ENCODE measurements at places on chromosomes 16 and 17.

GRCh38 chr16:88466175-88466862 is 13.2 kb downstream of the ZFPM1 start:
- DNase-seq: no peak

- no peak for DNase-seq
Measured at GRCh38 chr17:44988044-44988942, 20.2 kb upstream of the C1QL1 start.

- no peak for DNase-seq
Measured at GRCh38 chr17:4425398-4425797, 8.3 kb upstream of the SPNS3 start.

DNA sequence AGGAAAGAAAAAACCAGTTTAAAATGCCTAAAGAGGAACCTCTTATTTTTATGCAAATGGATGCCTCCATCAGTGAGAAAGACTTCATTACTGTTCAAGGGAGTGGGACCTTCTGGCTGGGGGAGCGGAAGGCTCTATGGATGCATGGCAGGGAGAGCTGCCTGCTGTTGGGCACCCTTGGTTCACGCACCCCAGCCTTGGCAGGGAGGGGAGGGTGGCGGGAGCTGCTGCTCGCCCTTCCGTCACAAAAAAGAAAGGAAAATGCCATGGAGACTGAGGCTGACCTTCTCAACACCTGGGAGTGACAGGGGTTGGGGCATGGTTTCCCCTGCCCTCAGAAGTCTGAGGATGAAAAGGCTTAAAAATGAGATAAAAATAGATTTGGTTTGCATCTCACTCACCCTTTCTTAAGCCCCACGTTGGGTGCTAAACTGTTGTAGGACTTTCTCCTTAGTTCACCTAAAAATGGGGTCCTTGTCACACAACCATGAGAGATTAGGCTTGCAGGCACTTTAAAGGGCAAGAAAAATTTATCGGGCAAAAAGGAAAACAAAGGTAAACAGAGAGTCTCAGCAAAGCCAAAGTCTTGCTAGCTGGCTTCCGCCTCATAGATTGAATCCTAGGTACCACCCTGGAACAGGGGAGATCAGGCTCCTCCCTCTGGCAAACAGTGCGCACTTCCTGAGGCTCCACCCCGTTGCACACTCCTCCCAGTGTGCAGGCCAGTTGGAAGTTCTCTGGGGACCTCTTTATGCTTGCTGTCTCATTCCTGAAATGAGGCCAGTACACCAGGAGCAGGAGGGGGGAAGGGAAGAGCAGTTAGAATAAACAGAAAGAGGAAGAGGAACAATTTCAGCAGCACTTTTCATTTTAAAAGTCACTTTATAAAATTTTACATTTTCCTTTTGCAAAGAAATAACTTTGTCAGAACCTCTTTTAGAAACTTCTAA is 31.6 kb downstream of the PHKB start:
- DNase-seq: no peak

DNA sequence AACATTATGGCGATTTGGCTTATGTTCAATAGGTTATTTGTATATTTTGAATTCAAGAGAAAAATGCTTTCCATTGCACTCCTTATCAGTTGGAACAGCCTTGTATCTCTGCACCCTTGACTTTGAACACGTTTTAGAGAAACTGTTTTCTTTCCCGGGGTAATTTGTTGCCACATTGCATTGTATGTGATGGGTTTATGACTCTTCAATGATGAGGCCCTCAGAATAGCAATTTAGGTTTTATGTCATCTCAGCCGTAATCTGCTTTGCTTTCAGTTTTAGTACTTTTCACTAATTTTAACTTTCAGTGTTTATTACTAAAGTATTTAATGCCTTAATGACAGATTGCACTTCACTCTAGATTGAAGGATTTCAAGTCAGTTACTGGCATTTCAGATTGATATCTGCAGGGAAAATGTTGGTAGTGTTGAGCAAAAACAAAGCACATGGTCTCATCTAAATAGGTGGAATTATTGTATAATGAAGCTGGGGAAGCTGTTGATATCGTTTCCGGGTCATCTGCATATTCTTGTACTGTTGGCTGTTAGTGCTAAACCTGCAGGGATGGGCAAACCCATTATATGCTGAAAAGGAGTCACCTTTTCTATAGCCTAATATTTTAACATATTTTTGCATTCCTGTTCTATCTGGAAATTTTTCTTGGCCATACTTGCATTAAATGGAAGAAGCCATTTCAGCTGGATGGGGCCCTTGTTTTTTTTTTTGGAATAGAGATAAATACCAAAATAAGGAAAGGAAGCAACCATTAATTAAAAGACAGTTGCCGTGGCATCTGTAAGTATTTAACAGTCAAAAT is 2.0 kb downstream of the LUC7L3 start:
- no peak for DNase-seq

GRCh38 chr16:5837007-5837670 is 739.5 kb upstream of the EEF2KMT start:
- DNase-seq: no peak

- DNase-seq: no peak
Measured at GRCh38 chr17:41428591-41429291, 4.4 kb upstream of the KRT37 start.

GRCh38 chr17:7712111-7712771 is 5.3 kb upstream of the DNAH2 start:
- no peak for DNase-seq

DNA sequence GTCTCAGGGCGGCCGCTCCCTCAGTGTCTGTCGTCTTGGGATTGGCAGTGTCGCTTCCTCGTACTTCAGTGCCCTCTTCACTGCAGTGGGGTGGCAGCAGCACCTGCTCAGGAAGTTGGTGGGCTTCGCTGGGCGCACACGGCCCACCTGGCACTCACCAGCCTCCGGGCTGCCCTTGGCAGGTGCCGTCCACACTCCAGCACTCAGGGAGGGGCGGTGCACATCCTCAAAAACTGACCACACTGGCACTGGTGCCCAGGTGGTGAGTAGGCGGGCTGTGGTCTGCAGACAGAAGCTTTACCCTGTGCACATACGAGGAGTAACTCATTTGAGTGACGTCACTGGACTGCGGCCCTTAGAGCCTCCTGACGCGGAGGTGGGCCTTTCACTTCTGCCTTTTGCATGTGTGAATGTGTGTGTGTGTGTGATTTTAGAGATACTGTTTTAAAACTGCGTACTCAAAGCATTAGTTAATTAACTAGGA is 94.6 kb downstream of the BANP start:
- no peak for DNase-seq

- DNase-seq: peak; percentile 51
Measured at GRCh38 chr17:16872351-16873173, 99.4 kb downstream of the TNFRSF13B start.

- peak; percentile 86 for DNase-seq
Measured at GRCh38 chr17:45784293-45784740, at the start of gene CRHR1. TSS of gene CRHR1 (plus strand) at chr17:45784320. CDS start at chr17:45784545, 225 bp downstream.
